CD4-positive, alpha-beta T cell treated with Interleukin-10 for 1 hour (primary cell): ENCODE measurements at places on chromosomes 11 and 22.

DNA sequence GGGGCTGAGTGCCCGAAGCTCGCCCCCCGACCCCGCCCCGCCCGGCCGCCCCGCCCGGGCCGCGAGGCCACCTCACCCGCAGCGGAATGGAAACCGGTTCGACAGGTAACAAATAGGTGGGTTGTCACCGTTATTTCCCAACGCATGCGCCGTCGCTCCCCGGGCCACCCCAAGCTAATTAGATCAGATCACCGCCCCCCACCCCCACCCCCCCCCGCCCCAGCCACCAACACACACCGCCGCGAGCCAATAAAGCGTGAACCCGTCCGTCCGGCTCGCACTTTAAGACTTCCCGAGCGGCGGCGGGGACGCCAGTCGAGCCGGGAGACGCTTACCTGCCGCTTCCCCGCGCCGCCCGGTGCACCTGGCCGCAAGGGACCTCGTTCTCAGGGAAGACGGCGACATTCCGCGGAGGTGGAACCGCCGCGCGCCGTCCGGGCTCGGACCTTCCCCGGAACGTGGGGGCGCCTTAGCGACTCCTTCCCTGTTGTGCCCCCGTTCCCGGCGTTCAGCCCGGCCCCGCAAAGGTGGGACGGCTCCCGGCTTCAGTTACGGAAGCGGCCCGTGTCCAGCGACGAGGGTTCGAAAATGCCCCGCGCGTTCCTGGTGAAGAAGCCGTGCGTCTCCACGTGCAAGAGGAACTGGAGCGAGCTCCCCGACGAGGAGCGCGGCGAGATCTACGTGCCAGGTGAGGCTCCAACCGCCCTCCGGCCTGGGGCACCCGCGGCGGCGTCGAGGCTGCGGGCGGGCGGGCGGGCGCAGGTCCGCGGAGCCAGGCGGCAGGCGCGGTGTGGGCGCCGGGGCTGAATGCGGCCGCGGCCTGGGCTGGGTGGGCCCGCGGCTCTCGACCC lies at the start of gene OVOL1:
TSS of gene OVOL1 (plus strand) at position 278 of the 851 bp plus-strand sequence. CDS start at position 589, 311 bp downstream.
- DNase-seq, result peak; percentile 49

- no peak for DNase-seq
Observed at GRCh38 chr22:35749808-35750207, 32.1 kb downstream of the APOL5 start.

GRCh38 chr11:30801357-30801756 lies 215.2 kb upstream of the MPPED2 start:
- no peak for DNase-seq

- DNase-seq, result no peak
Observed at GRCh38 chr11:119615003-119615881, 113.8 kb downstream of the NECTIN1 start.

DNA sequence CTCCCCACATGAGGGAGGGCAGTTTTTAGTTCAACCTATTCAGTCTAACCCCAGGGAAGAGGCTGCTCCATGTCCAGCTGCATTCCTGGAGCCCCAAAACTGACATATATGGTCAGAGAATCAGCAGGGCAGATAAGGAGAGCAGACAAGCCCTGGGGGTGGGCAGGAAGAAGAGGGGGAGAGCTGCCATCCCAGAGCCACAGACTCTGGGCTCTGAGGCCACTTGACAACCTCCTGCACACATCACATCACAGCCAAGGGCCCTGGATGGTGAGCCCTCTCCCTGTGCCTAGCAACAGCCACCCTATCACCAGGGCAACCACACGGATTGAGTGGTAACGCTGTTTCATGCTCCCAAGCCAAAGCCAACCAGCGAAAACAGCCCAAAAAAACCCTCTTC lies 3.1 kb downstream of the ARHGAP1 start:
- DNase-seq, result no peak

DNA sequence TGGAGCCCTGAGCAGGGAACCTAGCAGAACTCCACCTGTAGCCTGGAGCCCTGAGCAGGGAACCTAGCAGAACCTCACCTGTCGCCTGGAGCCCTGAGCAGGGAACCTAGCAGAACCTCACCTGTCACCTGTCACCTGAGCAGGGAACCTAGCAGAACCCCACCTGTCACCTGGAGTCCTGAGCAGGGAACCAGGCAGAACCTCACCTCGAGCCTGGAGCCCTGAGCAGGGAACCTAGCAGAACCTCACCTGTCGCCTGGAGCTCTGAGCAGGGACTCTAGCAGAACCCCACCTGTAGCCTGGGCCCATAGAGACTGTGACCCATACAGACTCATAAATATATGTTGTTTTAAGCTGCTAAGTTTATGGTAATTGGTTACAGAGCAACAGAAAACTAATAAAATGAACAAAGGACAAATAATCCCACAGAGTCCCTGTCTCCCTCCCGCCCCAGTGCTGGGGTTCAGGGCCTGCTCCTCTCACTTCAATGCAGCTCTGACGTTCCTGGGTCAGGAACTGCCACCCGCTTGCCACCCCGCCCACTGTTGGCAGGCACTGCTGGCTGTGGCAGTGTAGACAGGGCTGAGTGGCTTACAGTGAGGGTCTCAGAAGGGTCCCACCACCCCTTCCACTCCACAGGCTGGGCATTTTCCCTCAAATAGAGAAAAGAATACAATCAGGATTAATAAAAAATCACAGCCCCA lies 259.1 kb downstream of the TBC1D22A start:
- DNase-seq, result no peak
